GM13977 (cell line): ENCODE measurements at places on chromosomes 5 and 9.

DNA sequence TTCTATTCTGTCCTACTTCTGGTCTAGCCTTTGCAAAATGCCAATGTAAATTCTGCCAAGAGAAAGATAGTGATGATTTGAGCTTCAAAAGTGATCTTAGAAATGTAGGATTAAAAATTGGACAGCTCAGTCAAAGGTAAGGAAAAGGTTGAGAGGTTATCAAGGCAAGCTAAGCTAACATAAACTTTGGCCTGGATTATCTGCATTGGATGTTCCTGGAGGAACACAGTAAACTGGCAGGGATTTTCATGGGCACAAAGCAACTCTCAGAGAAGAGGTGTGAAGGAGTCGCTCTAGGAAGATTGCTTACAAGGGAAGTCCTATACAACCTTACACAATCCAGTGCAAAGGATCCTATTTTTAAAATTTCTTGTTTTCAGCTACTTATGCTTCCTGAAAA is 115.2 kb downstream of the JAKMIP2 start:
- DNase-seq, result no peak

- DNase-seq, result no peak
These were observed 104.2 kb downstream of the MEF2C start for GRCh38 chr5:88778736-88779135.

- DNase-seq, result no peak
These were observed 92.5 kb downstream of the FBXO38 start for GRCh38 chr5:148476302-148476701.

DNA sequence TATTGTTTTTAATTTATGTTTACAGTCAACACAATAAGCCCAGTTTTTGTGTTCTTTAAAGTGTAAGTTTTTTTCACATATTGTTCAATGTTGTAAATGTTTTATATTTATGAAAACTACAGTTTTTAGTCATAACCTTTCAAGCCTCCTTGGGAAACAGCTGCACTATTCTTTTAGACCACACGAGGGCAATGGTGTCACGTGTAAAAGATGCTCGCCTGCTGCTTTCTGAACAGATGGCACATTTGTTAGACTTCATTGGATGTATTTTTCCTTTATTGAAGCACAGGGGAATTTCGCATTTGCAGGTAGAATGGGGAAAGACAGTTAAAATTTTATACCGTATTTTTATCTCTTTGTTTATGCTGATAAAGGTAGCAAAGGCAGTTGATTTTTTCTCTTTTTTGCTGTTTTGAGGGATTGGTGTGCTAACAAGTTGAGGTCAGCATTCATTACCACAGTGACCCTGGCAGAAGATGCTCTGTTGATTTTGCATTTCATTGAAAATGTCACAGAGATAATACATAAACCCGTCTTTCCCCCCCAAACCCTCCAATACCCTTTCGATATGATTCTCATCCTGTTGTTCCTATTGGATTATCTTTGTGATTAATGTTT is 59.0 kb downstream of the MAT2B start:
- DNase-seq, result peak; percentile 53

- DNase-seq, result no peak
These were observed 1.5 kb upstream of the IL17B start for GRCh38 chr5:149380466-149381121.

DNA sequence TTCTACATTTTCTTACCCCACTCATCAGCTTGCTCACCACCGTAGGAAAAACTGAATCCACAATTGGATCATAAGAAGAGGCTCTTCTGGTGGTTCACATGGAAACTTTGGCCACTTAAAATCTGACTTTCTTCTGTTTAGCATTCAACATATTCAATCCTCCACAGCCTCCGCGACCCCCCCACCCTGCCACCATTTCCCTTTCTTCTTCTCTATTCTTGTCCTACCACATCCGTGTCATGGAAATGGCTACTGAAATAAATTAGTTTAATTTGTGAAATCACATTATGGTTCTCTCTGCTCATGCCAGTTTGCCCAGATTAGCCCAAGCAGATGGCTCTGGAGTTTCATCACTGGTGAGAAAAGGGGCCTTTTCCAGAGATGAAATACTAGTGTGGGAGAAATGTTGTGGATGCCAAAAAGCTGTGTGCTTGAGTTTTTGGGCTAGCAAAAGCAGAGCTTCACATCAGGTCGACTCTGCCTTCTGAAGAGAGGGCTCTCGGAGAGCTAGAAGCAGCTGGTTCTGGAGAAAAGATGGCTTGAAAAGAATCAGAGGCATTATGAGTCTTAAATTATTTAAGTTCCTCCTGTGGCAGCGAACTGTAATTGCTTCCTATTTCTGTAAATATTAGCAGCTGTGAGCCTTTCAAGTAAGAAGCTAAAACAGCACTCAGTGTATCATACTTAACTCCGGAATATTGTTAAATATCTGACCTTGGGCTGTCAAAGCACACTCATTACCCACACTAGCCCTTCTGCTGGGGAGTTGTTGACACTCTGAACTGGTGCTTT is 107.1 kb downstream of the MAT2B start:
- no peak for DNase-seq

- no peak for DNase-seq
These were observed 677.3 kb upstream of the RGMB start for GRCh38 chr5:98096155-98096554.

GRCh38 chr5:160001457-160001856 is 7.5 kb upstream of the TTC1 start:
- DNase-seq, result no peak

- DNase-seq, result no peak
These were observed 41.4 kb upstream of the DNAH5 start for GRCh38 chr5:13985731-13986418.

DNA sequence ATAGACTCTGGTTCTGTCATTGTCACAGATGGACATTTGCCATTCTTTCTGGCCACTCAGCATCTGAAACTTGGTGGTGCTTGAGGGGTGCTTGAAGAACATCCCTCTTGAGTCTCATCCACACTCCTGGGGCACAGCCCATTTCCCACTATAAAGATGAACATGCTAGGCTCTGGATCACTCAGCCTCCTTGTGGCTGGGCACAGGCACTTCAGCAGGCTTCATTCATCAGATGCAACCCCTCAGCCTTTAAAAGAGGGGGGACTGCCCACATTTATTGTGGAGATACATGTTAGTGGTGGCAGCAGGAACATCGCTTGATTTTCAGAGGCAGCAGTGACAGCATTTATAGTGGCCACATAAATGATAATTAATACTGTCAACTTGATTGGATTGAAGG is 124.7 kb upstream of the NIPBL start:
- no peak for DNase-seq

DNA sequence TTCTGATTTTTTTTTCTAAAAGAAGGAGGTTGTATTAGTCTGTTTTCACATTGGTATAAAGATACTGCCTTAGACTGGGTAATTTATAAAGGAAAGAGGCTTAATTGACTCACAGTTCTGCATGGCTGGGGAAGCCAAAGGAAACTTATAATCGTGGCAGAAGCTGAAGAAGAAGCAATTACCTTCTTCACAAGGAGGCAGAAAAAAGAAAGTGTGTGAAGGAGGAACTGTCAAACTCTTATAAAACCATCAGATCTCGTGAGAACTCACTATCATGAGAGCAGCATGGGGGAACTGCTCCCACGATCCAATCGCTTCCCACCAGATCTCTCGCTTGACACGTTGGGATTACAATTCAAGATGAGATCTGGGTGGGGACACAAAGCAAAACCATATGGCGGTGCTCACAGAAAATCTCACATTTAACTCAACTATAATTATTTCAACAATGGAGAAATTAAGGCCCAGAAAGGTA is 27.1 kb downstream of the DPYSL3 start:
- DNase-seq, result no peak

DNA sequence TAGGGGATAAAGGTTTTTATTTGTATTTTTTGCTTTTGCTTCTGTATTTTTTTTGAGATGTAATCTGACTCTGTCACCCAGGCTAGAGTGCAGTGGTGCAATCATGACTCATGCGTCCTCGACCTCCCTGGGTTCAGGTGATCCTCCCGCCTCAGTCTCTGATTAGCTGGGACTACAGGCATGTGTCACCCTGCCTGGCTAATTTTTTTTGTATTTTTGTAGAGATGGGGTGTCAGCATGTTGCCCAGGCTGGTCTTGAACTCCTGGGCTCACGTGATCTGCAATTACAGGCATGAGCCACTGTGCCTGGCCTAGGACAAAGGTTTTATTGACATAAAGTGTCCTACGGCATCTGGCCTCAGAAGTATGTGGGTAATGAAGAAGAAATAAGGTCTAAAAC is 297.1 kb upstream of the C9orf72 start:
- no peak for DNase-seq

GRCh38 chr5:74155501-74155900 is 485.0 kb downstream of the ENC1 start:
- no peak for DNase-seq

DNA sequence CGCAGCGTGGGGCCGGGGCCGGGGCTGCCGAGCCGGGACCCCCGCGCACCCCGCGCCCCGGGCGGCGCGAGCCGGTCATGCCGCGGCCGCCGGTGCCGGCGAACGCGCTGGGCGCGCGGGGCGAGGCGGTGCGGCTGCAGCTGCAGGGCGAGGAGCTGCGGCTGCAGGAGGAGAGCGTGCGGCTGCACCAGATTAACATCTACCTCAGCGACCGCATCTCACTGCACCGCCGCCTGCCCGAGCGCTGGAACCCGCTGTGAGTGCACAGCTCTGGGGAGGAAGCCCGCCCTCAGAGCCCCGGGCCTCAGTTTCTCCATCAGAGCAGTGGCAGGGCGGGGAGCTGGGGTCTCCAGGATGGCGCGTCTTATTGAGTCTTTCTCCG is 335 bp downstream of the GALNT12 start:
- no peak for DNase-seq

DNA sequence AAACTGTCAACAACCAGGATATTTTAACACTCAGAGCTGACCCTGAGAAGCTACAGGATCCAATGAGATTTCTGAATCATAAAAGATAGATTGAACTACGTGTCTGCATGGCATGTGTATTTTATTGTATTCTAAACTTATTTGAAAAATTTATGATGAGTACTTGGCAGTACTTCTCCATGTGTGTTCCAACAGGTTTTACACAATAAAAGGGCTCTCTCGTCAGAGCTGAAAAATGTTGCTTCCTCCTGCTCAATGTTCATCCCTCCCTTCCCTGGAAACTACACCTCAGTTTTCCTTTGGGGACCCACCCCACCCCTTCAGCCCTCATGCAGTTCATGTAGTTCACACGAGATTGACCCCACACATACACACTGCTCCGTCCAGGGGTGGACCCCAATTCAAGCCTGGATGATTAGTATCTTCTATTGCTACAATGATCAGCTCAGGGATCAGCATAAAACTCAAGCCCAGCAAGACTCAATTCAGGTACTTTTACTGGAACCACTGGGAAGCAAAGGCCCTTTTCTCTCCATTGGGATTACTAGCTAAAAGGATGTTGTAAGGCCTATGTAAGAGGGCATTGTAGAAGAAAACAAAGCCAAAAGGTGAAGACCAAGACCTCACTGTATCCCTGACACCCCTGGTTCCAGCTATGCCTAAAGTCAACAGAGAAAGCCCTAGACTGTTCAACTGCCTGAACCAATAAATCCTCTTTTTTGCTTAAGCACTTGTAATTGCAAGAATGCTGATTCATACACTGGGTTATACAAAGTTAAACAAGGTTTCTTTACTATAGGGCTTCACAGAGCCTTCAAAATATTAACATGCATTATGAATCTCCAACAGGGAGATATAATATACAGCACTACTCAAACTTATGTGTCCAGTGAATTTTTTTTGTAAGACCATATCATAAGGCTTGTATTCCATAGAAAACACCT is 112.6 kb downstream of the SAXO1 start:
- DNase-seq, result no peak

DNA sequence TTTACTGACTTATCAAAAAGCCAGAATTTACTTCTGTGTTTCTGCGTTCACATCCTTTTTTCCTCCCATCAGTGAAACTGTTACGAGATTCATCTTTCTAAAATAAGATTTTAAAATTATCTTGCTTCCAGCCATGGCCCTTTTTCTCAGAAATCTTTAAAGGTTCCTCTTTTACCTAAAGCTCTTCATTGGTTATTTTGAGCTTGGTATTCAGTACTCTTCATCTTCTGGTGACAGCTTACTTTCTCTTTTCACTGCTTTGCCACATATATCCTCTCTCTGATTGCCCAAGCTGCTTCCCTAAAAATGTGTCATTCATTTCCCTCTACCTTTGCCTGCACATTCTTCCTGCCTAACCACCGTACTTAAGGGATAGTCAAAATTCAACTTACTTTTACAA is 32.3 kb downstream of the TGFBR1 start:
- DNase-seq, result no peak

GRCh38 chr9:136513191-136513590 is 30.4 kb upstream of the SEC16A start:
- DNase-seq, result no peak

DNA sequence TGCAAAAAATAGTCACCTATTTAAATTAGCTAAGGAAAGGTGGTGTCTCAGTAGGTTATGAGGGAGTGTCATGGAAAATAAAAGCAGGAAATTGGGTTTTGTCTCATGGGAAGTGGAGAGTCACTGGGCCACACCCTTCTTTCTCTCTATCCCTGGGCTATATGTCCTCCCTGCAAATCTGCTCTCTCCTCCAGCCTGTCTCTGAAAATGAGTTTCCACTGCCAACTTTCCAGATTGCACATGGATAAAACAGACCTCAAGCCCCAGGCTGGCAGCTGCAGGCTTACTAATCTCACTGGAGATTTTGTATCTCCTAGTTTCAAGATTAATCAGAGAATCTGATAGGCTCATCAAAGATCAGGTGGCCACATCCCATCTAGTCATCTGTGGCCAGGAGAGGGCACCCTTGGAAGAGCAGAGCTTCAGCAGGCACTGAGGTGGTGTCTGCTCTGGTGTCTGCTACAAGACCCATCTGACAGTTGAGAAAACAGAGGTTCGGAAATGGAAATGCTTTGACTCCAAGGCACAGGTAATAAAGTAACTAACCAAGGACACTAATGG is 178.9 kb downstream of the MSX2 start:
- DNase-seq, result no peak

DNA sequence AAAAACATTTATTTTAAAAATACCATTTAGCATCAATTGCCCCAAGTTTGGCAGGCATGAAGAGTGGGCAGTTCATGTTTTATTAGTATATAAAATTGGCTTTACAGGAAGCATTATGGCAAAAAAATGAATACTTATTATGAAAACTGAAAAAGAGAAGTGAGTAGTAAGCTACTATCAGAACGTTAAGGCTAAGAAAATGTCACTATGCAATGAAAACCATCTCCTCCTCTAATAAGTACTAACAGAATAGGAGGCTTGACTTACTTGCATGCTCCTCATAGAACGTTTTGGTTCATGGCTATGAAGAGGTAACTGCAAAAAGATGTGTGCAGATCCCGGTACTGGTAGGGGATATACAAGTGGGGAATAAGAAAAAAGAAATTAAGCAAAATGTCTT is 23.6 kb downstream of the TICAM2 start:
- no peak for DNase-seq

GRCh38 chr5:74667396-74667795 is 17.6 kb upstream of the HEXB start:
- DNase-seq, result no peak

- no peak for DNase-seq
These were observed 41.7 kb downstream of the TMEM167A start for GRCh38 chr5:83035373-83036100.

GRCh38 chr5:41334758-41335157 is 121.4 kb upstream of the C6 start:
- DNase-seq, result no peak

GRCh38 chr9:83219154-83219923 is 156.4 kb upstream of the RASEF start:
- DNase-seq, result peak; percentile 38
